ENCODE measurements at places on chromosomes 13 and 19.
A peak's percentile ranks its signal among the peaks of the same experiment; 100 is the strongest.

DNA sequence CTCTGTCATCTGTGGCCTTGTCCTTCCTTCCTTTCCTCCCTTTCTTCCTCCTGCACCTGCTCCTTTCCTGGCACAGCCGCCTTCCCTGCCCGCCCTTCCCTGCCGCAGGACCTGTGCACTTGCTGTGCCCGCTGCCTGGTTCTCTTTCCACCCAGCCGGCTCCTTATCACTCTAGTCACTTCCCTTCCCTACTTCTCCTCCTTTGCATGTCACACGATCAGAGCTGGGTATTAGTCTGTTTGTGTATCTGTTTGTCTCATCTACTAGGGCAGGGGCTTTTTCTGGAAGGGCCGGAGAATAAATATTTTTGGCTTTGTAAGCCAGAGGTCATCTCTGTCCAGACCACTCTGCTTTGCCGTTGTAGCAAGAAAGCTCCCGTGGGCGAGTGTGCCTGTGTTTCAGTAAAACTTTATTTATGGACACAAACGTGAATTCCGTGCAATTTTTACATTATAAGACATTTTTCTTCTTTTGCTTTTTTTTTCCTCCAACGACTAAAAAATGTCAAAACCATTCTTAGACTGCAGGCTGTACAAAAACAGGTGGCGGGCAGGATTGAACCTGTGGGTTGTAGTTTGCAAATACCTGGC lies 6.1 kb downstream of the KDM4B start:
- DNase-seq = no peak

DNA sequence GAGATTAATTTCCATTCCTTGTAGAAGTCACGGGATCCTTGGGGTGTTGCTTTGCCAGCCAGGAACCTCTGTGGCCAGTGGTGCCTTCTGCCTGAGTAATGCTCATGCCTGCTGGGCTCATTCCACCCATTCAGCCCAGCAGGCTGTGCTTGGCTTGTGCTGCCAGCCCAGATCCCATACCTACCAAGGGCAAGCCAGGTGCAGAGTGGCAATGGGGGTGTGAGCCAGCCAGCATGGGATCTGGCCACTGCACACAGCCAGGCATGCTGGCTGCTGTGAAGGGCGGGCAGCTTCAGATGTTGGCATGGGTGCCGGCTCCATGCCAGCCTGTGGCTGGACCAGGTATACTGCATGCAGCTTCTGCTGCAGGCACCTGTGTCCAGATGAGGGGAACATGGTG lies 42.5 kb downstream of the WDFY2 start:
- no peak for DNase-seq

DNA sequence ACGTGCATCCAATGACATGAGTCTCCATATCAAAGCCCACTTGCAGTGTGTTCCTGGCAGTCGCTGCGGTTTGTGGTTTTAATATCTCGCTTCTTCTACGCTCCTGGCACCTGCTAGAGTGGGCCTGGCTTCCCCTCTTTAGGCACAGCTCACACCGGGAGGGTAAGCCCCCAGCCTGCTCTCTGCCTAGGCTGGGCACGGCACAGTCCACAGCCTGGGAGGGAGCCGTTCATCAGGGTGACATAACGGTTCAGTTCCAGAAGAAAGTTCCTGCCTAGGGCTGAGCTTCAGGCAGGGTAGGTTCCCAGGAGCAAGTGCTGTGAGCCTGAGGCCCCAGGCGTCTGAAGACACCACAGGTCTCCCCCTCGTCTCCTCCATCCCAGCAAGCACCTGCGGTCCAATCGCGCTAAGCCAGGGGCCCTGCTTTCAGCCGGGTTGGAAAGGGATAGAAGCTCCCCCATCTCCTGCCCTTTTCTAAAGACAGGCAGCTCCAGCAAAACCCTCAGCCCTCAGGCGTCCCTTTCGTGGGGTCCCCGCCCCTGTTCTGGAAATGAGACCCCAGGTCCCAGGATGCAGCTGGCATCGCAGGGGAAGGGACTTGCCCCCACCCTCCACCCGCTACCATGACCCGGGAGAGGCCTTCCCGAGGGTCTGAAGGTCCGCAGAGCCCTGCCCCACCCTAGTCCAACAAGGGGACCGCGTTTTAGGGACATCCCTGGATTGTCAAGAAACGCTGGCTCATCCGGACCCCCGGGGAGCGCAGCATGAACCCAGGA lies 121.6 kb upstream of the ZNF507 start:
- no peak for DNase-seq

GRCh38 chr13:108495646-108496361 lies 133.6 kb upstream of the MYO16 start:
- peak; percentile 35 for DNase-seq

DNA sequence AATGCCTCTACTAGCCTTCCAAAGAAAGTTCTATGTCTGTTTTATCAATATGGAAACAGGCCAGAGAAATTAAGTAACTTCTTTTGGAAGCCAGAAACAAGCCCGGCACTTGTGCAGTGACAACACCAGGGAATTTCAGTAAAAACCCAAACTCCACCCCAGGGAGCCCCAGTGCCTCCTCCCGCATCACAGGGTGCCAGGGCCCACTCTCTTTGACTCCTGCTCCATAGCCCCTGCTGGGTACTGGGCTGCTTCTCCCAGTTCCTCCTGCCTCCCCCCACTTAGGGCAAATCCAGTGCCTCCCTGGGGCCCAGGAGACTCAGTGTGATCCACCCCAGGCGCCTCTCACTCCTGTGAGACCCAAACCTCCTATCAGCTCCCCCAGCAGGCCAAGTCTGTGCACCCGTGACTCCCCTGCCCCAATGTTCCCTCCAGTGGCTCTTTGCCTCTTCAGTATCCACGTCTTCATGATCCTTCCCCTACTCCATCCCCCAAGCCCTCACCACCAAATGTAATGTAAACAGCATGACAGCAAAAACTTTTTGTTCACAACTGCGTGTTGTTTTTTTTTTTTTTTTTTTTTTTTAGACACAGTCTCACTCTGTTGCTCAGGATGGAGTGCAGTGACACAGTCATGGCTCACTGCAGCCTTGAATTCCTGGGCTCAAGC lies 2.3 kb upstream of the FFAR3 start:
- DNase-seq = no peak

- DNase-seq = no peak
Measured at GRCh38 chr13:71374471-71375049, 492.4 kb downstream of the DACH1 start.

DNA sequence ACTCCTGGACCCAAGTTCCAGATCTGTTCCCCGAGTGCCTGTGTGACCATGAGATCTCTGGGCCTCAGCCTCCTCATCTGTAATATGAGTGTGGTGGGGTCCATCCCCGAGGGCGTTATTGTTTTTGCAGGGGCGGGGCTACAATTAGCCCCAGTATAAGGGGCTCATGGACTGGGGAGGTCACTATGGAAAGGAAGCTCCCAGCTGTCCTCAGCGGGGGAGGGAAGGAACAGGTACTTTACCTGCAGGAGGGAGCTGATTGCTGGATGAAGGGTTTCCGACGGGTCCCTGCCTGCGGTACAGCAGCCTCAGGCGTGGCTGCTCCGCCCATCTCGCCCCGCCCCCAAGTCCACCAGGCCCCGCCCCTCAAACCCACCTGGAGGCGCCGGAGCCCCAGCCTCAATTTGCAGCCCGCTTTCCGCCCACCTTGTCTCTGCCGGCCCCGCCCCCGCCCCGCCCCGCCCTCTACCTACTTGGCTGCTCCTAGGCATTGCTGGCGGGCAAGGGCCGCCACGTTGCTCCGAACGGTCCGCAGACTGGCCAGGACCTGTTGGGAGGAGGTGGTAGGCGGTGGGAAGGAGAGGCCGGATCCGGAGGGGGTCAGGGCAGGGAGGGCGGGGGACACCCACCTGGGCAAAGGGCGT lies 5.5 kb downstream of the PDE4C start:
- DNase-seq = no peak

GRCh38 chr13:88154001-88154400 lies 482.8 kb downstream of the SLITRK5 start:
- DNase-seq = no peak

- no peak for DNase-seq
Measured at GRCh38 chr19:6442087-6442688, 8.6 kb upstream of the SLC25A41 start.

GRCh38 chr19:10686661-10687517 lies 14.3 kb upstream of the QTRT1 start:
- DNase-seq = no peak

GRCh38 chr19:43532571-43532961 lies 422 bp upstream of the ZNF575 start:
- peak; percentile 86 for DNase-seq

- DNase-seq = peak; percentile 6
Measured at GRCh38 chr19:5738423-5738822, 18.0 kb downstream of the CATSPERD start.

- DNase-seq = no peak
Measured at GRCh38 chr19:17156947-17157302, 58.2 kb upstream of the USE1 start.

DNA sequence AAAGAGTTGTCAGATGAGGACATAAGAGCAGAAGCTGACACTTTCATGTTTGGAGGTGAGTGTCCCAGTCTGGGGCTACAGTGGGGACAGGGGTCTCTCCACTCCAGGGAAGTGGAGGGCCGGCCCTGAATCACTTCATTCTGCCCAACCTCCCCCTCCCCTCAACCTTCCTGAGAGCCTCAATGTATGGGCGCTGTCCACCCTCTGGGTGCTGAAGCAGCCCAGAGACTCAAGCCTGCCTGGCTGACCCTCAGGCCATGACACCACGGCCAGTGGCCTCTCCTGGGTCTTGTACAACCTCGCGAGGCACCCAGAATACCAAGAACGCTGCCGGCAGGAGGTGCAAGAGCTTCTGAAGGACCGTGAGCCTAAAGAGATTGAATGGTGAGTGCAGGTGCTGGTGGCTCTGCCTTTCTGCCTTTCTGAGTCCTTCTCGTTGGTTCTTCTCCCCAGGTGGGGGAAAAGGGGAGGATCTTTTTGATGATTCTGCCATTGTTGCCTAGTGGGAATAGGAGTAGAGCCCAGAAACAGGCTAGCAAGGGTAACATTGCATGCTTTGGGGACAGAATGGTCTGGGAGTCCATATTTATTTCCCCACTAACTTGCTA lies 8.8 kb downstream of the CYP4F8 start:
- DNase-seq = no peak

DNA sequence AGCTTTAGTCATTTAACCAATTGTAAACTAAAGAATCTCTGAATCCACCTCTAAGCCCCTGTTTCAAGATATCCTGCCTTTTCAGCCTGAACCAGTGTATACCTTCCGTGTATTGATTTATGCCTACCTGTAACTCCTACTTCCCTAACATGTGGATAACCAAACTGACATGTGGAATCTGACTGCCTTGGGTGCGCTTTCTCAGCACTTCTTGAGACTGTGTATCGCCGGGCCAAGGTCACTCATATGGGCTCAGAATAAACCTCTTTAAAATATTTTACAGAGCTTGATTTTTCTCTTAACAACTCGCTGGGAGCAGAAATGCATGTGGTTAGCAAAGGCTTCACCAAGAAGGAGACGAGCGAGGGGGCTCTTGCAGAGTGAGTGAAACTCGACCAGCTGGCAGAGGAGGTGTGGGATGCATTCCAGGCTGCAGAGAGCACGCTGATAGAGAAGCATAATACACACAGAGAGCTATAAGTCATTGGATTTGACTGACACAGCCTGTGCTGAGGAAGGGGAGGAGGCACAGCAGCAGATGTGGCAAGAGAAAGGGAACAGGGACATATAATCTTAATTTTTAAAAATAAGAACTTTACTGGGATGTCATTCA lies 268.2 kb upstream of the MAB21L1 start:
- no peak for DNase-seq

GRCh38 chr19:42150911-42151361 lies 18.7 kb upstream of the POU2F2 start:
- DNase-seq = no peak

- no peak for DNase-seq
Measured at GRCh38 chr13:73782450-73783449, 351.5 kb downstream of the KLF12 start.

DNA sequence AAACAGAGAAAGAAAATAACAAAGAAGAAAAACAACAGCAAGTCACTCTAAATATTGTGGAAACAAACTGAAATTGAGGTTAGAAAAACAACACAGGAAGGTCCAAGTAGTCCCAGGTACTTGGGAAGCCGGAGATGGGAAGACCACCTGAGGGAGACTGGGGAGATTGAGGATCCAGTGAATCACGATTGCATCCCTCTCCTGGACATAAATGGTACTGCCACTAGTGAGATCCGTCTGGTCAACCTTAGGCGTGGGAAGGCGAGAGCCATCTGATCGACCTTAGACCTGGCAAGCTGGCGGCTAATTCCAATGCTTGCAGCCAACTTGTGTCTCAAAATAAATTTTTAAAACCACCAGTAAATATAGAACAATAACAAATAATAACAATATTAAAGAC lies 81.9 kb downstream of the ZNF726 start:
- DNase-seq = no peak

DNA sequence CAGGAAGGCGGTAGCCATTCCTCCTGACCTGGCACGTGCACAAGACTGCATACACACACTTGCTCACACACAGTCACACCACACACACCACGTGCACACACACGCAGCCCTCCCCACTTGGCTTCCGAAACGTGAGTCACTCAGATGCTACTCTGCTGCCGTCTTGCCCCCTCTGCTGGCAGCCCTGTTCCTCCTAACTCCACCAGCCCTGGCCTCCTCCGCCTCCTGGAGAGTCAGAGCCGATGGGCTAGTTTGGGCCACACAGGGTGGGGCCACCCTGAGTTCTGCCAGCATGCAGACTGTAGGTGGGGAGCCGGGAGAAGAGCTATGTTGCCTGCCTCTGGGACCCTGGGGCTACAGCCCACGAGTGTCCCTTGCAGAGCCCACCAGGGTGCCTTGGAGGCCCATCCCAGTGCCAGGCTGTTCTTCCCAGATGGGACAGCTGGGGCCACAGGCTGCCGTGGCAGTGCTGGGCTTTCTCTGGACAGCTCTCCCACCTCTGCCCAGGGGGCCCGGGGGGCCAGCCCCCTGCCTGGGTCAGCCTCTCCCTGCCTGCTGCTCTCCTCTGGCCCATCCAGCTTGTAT lies 12.1 kb downstream of the PIN1 start:
- peak; percentile 14 for DNase-seq

DNA sequence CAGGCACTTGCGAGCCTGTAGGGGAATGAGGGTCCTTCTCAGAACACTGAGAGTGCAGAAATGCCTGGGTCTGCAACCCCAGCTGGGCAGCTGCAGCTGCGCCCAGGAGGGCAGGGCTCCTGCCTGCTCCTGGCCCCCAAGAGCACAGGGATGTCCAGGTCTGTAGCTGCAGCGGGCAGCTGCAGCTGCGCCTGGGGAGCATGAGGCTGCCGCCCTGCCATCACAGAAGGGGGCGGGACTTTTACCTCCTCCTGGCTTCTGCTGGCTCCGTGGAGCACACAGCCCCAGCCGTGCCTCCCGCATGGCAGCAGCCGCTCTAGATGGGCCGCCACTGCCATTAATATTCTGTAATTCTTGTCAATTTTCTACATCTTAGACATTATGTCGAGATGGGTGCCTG lies 17.8 kb downstream of the CPB2 start:
- DNase-seq = no peak

DNA sequence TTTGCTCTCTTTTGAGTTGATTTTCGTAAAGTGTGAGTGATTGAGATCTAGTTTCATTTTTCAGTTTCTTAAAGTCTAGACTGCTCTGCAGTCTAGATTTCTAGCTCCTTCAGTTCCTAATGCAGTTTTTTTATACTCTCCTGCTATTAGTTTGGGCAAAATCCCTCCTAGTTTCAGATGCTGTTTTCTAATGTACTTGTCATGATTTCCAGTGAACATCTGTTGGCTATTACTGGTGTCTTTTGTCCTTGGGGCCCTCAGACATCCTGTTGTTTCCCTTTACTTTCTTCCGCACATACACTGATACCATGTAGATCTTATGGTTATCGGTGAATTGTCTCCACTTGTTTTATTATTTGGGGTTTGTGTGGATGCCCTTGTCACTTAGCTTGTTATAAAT lies 292.1 kb downstream of the TDRD3 start:
- DNase-seq = no peak
